ENCODE measurements at places on chromosomes 16 and 17.

GRCh38 chr17:29045734-29046472 lies 3.0 kb downstream of the PIPOX start:
- no peak for DNase-seq
- no peak overlapping the region for H3K27ac ChIP-seq
- H3K27me3 ChIP-seq, result no peaks in the 10 kb centered on the region
- H3K4me1 ChIP-seq, result peaks cover 20% of the 10 kb centered on the region
- H3K4me3 ChIP-seq, result no peak overlapping the region
- no peaks in the 10 kb centered on the region for H3K36me3 ChIP-seq

- no peaks in the 10 kb centered on the region for H3K4me1 ChIP-seq
- no peak overlapping the region for H3K4me3 ChIP-seq
- DNase-seq, result no peak
- H3K27me3 ChIP-seq, result no peaks in the 10 kb centered on the region
- no peak overlapping the region for H3K27ac ChIP-seq
- H3K36me3 ChIP-seq, result peaks cover 54% of the 10 kb centered on the region
These were observed 73.4 kb downstream of the HELZ start for GRCh38 chr17:67171560-67171959.

DNA sequence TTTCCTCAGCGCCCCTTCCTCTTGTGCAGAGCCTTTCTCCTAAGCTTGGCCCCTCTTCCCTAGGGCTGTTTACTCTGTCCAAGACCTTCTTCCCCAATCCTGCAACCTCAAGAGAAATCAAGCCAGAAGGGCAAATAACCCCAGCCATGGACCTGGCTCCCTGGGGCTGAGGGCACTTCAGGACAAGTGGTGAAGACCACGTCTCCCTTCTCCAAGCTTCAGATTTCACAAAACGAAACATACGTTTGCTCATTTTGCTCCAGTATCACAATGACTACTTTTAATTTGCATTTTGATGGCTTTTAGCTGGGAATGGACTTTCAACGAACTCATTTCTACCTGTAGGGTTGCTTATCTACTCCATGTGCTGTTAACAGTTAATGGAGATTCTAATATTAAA lies 139.8 kb upstream of the CACNG5 start:
- H3K4me3 ChIP-seq, result no peak overlapping the region
- H3K27ac ChIP-seq, result no peak overlapping the region
- no peaks in the 10 kb centered on the region for H3K27me3 ChIP-seq
- peaks cover 3% of the 10 kb centered on the region for H3K4me1 ChIP-seq
- DNase-seq, result no peak

DNA sequence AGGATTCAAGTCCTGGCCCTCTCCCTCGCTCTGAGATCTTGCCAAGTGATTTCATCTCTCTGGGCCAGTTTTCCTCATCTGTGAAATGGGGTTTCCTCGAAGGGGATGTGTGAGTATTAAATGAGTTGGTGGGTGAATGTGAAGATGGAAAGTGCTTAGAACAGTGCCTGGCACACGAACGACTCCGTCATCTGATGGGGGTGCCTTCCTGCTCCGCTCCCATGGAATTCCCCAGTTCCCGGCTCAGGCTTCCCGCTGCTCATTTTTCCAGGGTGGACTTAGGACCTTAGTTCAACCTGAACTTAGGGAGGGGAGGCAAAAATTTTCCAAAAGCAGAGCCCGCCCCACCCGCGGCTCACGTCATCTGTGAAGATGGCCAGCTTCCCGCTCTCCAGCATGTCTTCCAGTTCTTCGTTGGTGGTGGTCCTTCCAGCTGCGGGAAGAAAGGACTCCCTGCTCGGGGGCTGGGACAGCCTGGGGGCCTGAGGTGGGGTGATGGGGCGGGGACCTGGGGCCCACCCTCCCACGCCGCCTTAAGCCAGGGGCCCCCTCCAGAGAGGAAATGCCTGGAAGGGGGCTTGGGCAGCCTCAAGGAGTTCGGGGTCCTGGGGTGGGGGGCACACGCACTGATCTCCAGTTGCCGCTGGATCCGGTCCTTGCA lies 11.4 kb downstream of the HSD3B7 start:
- H3K4me3 ChIP-seq, result peak overlapping the region; percentile 72
- peaks cover 11% of the 10 kb centered on the region for H3K4me1 ChIP-seq
- DNase-seq, result no peak
- no peak overlapping the region for H3K27ac ChIP-seq

GRCh38 chr16:75801307-75801706 lies 75.0 kb upstream of the CPHXL start:
- no peak overlapping the region for H3K27ac ChIP-seq
- no peaks in the 10 kb centered on the region for H3K36me3 ChIP-seq
- H3K4me3 ChIP-seq, result no peak overlapping the region
- DNase-seq, result no peak
- no peaks in the 10 kb centered on the region for H3K4me1 ChIP-seq

DNA sequence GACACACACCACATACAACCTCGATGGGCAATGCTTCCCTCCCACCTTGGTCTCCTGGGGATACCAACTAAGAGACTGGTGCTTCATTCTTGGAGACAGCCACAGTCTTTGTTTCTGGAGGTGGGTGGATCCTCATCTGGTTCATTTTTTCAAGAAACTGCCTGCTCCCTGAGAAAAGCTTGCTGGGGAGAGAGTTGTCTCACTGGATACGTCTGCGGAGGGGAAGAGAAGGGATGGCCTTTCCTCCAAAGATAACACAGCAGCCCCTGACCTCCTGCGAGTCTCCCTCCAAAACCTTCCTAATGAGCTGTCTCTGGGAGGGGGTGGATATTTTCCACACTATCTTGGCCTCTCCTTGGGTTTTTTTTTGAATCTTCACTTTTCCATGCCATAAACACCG lies 221.2 kb downstream of the SOX9 start:
- H3K4me1 ChIP-seq, result peaks cover 8% of the 10 kb centered on the region
- DNase-seq, result no peak
- peak overlapping the region; percentile 42 for H3K27ac ChIP-seq
- H3K27me3 ChIP-seq, result no peaks in the 10 kb centered on the region
- no peak overlapping the region for H3K4me3 ChIP-seq

DNA sequence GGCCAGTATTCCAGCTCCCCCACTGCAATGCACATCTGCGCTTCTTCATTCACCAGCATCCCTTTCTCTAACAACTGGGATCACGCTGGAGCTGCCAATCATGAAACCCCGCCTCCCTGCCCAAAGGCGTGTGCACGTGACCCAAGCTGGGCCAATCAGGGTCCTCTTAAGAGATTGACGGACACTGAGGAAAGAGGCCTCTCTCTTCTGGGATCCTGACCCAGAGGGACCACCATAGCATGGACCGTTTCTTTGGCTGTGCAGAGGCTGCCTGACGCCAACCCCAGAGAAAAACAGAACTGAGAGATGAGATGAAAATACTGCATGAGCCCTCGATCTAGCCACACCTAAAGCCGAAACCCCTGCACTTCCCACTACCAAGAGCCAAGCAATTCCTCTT lies 32.0 kb downstream of the COTL1 start:
- H3K27ac ChIP-seq, result peak overlapping the region; percentile 41
- peak; percentile 59 for DNase-seq
- no peak overlapping the region for H3K4me3 ChIP-seq
- no peaks in the 10 kb centered on the region for H3K27me3 ChIP-seq

DNA sequence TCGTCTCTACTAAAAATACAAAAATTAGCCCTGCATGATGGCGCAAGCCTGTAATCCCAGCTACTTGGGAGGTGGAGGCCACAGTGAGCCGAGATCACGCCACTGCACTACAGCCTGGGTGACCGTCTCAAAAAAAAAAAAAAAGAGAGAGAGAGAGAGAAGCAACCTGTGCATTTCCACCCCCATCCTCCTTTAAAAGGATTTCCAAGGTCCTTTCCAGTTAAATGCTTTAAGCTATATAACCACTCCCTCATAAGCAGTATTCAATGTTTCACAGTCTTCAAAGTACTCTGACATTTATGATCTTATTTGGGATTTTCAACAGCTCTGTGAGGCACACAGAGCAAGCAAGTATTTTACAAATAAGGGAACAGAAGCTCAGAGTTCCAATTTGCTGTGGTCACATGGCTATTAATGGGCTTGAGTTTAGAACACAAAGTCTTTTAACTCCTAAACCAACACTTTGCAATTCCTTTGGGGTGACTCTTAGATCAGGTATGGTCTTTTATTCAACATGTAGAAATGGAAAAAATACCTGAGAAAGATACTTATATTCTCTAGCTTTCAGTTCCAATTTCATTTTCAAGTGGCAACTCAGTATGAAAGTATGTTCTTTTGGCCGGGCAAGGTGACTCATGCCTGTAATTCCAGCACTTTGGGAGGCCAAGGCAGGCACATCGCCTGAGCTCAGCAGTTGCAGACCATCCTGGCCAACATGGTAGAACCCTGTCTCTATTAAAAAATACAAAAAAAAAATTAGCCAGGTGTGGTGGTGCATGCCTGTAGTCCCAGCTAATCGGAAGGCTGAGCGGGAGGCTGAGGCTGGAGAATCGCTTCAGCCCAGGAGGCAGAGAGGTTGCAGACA lies 31.3 kb downstream of the SPOP start:
- no peaks in the 10 kb centered on the region for H3K4me1 ChIP-seq
- no peak for DNase-seq
- no peaks in the 10 kb centered on the region for H3K36me3 ChIP-seq

- peaks cover 9% of the 10 kb centered on the region for H3K4me1 ChIP-seq
- peak overlapping the region; percentile 84 for H3K27ac ChIP-seq
- H3K36me3 ChIP-seq, result peaks cover 11% of the 10 kb centered on the region
- no peaks in the 10 kb centered on the region for H3K27me3 ChIP-seq
- H3K4me3 ChIP-seq, result peak overlapping the region; percentile 99
These were observed 852 bp upstream of the HELZ start for GRCh38 chr17:67245694-67246402.

DNA sequence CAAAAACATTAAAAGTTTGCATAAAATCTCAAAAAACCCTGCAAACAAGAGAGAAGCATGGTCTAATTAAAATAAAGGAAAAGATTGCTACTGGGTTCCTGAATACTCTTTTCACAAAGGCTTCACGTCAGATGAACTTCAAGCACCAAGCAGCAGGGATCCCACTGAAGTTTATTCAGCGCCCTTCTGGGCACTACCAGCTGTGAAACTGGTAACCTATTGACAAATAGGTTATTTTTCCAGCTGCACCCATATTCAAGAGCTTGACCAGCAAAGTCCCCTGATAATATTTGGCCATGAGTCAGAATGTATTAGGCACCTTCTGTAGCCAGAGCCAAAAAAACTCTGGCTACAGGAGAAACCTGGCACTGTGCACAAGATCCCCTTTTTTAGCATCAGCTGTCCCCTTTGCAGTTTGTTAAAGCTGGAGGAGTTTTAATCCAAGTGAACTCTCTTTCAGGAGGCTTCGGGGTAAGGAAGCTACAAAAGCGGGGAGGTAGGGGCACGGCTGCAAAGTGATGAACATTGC lies 60.3 kb downstream of the GRIN2A start:
- H3K36me3 ChIP-seq, result no peaks in the 10 kb centered on the region
- no peaks in the 10 kb centered on the region for H3K4me1 ChIP-seq
- no peak overlapping the region for H3K27ac ChIP-seq
- H3K27me3 ChIP-seq, result no peaks in the 10 kb centered on the region
- DNase-seq, result no peak

DNA sequence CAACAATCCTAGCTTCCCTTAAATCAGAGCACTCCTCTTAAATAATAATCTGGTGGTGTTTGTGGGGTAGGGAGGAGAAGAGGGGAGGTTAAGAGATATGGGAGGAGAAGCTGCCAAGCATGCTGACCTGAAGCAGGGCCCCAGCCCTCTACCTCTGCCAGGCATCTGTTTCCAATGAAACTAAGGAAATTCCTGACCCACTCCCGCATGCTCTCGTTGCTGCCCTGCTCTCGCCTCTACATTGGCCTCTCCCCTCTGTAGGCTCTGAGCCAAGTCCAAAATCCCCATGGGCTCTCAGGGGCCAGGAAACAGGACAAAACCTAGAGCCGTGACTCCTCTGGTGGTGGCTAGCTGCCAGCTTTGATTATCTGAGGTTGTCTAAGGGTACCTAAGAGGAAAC lies 559.5 kb upstream of the CDH11 start:
- no peaks in the 10 kb centered on the region for H3K36me3 ChIP-seq
- no peaks in the 10 kb centered on the region for H3K4me1 ChIP-seq
- DNase-seq, result no peak
- no peak overlapping the region for H3K4me3 ChIP-seq
- H3K27ac ChIP-seq, result no peak overlapping the region

DNA sequence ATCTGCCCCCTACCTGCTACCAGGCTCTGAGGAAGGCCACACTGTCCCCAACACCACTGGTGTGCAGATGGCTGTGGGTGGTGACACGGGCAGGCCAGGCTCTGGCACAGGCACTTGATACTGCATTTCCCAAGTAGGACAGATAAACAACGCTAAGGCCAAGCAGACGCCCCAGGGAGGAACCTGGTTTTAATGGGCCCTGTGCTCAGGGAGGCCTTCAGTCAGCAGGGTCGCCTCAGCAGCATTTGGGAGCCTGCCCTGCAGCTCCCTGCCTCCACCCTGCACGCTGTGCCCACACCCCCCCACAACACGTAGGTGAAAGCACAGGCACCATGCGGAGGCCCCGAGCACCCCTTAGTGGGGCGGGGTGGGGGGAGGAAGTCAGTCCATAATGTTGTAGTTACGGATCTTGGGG lies 3.3 kb upstream of the FASN start:
- peaks cover 44% of the 10 kb centered on the region for H3K4me1 ChIP-seq
- H3K27me3 ChIP-seq, result no peaks in the 10 kb centered on the region
- DNase-seq, result no peak
- H3K36me3 ChIP-seq, result peaks cover 9% of the 10 kb centered on the region
- no peak overlapping the region for H3K27ac ChIP-seq
- no peak overlapping the region for H3K4me3 ChIP-seq

DNA sequence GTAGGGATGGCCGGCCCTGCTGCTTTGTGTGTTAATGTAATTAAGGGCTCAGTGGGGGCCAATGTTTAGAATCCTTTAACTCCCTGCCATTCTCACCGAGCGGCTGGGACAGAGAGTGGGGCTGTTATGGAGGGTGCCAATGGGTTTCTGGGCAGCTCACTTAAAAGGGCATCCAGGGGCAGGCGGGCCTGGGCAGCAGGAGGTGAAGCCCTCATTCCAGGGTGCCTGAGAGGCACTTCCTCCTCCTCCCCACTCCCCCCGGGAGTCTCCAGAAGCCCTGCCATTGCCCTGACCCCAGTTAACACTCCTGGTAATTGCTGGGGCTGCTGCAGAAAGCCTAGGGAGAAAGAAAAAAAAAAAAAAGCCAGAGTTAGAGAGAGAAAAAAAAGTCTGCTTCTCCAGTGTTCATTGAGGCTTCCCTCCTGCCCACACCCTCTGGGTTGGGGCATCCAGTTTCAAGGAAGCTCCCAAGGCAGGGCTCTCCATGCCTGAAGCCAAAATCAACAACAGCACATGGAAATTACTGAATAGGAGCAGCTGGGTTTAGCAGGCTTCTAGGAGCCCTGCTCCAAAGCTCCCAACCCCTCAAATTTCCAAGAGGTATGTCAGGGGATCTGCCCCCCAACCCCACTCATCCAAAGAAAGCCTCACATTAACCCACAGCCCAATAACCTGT lies 28.0 kb downstream of the CUEDC1 start:
- peaks cover 15% of the 10 kb centered on the region for H3K36me3 ChIP-seq
- H3K4me1 ChIP-seq, result peaks cover 53% of the 10 kb centered on the region
- peak; percentile 69 for DNase-seq
- no peak overlapping the region for H3K4me3 ChIP-seq
- H3K27me3 ChIP-seq, result no peaks in the 10 kb centered on the region
- H3K27ac ChIP-seq, result peak overlapping the region; percentile 74

- H3K36me3 ChIP-seq, result no peaks in the 10 kb centered on the region
- no peaks in the 10 kb centered on the region for H3K27me3 ChIP-seq
- no peak within 1 kb of the TSS for H3K4me3 ChIP-seq
- DNase-seq, result peak; percentile 67
- no peak within 1 kb of the TSS for H3K27ac ChIP-seq
These were observed at the start of gene SHISA9 for GRCh38 chr16:12901597-12902461. TSS of gene SHISA9 (plus strand) at chr16:12901598.
